ENCODE measurements at places on chromosomes 7 and 10. TPM values are rescaled to one million over a fixed set of nuclear protein-coding genes. Genes with fewer than 3 reads are reported as not detected.

Gene UCN3
- not detected for polyA plus RNA-seq

Gene CYP3A7
- not detected for polyA plus RNA-seq

Gene TRPV5
- not detected for polyA plus RNA-seq

Gene STAMBPL1
- polyA plus RNA-seq, result 26.8 TPM

Gene ZNF12
- 8.2 TPM for polyA plus RNA-seq

Gene EGFR
- polyA plus RNA-seq, result 36.9 TPM

Gene SNX8
- polyA plus RNA-seq, result 65.0 TPM

Gene VWDE
- polyA plus RNA-seq, result 0.05 TPM

Gene DDX56
- polyA plus RNA-seq, result 58.2 TPM

Gene SYNPO2L
- polyA plus RNA-seq, result 0.62 TPM

DNA sequence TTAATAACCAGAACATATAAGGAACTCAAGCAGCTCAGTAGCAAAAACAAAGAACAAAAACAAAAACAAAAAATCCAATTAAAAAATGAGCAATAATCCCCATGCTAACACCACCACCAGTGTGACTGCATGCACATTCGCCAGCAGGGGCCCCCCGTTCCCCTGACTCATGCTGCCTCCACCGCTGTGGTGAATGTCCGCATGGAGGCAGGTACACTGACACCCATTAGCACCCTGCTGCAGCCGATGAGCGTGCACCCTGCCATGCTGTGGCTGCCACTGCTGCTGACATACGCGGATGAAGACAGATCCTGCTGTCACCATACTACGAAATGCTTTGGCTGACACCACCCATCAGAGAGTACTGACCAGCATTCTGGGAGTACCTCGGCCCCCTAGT is 321.6 kb upstream of the LRRTM3 start:
- no peak for DNase-seq

- peak; percentile 36 for DNase-seq
Measured at GRCh38 chr7:55191926-55192692, 173.0 kb upstream of the LANCL2 start.

GRCh38 chr7:136874393-136875032 is 6.1 kb downstream of the CHRM2 start:
- DNase-seq, result peak; percentile 73

DNA sequence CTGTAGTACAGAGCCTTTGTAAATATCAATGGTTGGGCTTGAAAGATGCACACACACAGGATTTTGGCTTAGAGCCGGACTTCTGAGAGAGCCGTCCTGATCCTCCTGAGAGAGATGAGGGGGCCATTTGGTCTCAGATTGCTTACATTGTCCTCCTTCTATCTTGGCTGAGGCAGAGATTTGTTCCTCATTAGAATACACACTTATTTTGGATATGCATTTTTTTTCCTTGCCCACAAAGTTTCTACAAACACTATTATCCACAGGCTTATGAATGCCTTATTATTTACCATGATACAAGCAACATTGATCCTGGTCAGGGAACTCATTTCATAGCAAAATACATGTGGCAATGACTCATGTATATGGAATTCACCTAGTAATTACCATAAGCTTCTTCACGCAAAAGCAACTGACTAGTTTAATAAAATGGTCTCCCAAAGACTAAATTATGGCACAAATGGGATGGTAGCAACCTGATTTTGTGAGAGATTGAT is 175.3 kb downstream of the MDFIC start:
- DNase-seq, result peak; percentile 86

DNA sequence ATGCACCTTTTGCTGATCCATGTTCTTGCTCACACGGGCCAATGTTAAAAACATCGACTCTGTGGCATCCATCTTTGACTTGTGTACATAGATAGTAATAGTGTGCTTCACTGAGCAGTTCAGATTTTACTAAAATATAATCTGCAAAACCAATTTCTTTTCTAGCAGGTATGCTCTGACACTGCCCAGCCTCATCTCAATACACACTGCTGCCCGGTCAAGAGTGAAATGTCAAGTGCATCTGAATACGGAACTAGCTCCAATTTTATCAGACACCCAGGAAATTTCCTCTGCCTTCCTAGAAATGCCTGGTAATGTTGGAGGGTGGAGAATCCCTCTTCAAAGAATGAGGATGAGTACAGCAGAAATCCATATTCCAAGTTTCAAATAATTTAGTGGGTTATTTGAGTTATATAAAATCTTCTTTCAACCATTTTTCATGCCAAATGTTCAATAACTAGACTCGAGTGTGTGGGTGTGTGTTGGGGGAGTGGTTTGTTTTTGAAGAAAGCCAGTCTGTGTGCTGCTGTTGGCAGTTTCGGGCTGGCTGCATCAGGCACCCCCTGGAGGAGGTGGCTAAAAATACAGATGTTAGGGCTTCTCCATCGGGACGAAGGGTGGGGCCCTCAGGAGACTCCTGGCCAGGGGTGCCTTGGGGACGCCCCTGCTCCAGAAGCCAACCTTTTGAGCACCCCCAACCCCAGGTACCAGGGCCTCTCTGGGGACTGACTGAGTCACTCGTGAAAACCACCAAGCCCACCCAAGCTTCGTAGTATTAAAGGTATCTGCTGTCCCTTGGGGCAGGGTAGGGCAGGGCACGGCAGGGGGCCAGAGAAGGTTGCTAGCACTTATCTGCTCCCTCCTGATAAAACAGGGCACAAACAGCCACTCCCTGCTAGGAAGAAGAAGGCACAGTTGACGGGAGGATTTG is 15.4 kb downstream of the CTBP2 start:
- peak; percentile 57 for DNase-seq

DNA sequence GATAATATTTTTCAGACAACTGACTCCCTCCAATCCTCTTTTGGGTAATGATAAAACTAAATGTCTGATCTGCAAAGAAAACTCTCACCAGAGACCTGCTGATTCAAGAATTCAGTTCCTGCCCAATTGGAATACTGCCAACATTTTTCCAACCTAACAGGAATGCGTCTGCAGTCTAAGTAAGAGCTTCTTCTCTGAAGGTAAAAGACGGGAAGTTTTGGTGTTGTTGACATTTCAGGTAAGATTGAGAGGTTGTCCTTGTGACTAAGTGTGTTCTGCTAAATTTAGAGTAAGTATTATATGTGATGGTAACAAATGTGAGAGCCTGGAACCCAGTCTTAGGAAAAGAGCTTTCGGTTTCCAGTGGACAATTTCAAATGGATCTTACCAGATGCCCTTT is 17.6 kb downstream of the IFIT5 start:
- peak; percentile 66 for DNase-seq

GRCh38 chr7:135726276-135726788 is 1.7 kb downstream of the SLC13A4 start:
- DNase-seq, result no peak

DNA sequence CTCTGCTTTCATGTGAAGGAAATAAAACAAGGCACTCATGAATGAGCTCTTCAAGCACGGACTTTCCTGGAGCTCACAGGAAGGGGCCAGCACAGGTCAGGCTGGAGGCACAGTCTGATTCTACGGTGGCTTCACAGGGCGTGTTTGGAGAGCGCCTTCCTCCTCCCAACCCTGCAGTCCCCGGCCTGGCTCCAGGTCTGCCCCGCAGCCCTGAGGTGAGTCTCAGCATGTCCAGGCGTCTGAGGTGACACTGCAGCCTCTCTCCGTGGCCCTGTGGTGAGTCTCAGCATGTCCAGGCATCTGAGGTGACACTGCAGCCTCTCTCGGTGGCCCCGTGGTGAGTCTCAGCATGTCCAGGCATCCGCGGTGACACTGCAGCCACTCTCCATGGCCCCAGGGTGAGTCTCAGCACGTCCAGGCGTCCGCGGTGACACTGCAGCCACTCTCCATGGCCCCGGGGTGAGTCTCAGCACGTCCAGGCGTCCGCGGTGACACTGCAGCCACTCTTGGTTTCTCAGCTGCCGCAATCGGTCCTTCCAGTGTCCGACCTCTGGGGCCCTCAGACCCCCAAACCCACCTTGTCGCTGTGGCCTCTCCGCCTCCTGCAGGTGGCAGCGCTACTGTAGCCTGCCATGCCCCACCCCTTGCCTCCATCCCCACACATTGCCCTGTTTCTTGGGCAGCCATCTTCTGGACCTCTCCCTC is 381.7 kb downstream of the DNAJB6 start:
- DNase-seq, result no peak

- DNase-seq, result no peak
Measured at GRCh38 chr7:2192831-2193534, 39.8 kb downstream of the MAD1L1 start.

- DNase-seq, result peak; percentile 51
Measured at GRCh38 chr7:149147752-149148653, 750 bp downstream of the ZNF398 start.

DNA sequence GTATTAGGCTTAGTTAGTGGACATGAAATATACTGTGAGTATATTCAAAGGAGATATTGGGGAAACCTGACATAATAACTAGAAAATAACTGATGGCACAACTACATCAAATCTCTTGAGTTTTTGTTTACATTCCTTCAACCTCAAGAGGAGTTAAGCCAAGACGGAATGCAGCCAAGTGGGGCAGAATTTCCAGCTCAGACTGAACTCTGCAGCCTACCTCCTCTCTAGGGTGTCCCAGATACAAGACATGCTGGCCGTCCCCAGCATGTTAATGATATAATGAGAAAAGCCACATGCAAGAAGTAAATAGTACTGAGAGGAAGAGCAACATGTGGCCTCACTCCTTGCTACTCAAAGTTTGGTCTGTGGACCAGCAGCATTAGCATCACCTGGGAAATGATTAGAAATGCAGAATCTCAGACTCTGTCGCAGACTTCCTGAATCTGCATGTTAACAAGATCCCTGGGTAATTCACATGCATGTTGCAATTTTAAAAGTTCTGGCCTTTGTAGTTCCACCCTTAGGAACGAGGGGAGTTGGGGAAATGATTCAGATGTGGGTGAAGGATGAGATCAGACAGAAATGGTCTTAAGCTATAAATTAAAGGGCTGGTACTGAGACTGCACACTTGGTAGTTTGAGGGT is 118.4 kb upstream of the CACUL1 start:
- peak; percentile 7 for DNase-seq

DNA sequence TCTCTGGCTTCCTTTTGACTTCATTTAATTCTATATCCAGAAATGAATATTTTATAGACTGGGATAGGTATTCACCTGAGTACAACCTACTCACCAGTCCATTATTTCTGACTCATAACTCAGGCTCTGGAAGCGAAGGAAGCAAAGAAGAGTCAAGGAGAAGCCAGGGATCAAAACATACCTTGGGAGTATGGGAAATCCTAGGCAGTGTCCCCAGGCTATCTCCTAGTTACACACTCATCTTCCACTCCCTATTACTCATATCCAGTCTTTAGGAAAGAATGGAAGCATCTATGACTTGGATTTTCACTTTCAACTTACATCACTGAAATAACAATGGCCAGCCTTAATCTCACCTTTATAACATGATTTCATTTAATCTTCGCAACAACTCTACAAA is 40.9 kb upstream of the ELAPOR2 start:
- DNase-seq, result no peak

DNA sequence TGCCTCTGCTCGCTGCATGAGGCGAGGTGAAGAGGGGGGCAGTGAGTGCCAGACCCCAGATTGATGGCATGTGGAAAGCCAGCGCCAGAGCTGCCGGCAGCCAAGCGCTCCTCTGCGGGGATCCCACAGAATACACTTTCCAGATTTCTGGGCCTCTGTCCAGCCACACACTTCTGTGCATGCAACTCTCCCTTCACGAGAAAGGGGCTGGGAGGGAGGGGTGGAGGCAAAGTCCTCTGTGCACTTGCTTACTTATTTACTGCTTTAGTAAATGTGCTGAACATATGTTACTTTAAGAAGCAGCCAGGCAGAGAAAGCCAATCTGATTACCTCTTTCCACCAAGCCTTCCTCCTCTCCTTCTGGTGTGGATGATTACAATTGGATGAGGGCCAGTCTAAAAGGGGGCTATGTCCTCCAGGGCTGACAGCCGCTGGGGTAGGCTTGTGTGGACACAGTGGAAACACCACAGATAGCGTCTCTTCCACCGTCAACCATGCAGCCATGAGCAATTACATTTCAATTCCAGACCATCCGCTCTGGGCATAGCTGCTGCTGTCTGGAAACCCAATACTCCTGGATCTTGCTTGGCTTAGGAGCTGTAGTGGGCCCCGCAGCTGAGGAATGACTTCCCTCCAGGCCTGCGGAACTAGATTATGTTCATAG is 322.8 kb upstream of the ANKRD30A start:
- peak; percentile 19 for DNase-seq

DNA sequence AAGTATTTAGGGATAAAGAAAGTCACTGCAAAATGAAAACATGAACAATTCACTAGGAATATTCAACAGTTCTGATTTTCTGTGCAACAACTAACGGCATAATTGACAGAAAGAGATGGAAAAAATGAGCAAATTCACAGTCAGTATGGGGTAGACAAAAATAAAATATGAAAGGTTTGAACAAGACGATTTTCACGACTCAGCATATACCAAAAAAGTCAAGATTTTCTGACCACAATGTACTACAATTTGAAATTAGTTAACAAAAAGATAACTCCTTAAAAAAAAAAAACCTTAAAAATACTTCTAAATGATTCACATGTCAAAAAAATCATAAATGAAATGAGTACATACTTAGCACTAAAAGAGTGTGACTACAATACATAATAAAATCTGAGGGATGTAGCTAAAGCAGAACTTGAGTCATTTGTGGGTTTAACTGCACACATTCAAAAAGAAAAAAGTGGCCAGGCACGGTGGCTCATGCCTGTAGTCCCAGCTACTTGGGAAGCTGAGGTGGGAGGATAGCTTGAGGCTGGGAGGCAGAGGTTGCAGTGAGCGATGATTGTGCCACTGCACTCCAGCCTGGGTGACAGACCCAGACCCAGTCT is 22.6 kb upstream of the MTURN start:
- no peak for DNase-seq

GRCh38 chr10:35316218-35316967 is 19.9 kb upstream of the CCNY start:
- DNase-seq, result no peak

DNA sequence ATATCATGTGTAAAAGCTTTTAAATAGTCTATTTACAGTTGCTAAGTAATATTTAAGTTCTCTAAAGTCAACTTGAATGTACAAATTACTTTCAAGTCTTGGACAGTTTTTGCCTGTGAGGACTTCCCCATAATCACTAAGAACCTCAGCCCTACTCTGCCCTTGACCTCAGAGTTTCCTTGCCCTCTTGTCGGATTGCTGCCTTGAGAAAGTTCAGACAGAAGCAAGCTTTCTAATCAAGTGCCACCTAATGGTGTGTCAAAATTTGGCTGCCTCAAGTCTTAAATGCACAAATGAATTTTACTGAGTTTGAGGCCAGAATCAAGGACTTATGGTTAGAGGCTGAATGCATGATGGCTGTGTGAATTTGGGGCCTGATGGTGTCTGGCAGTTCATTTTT is 88.3 kb upstream of the KAT6B start:
- DNase-seq, result peak; percentile 3

DNA sequence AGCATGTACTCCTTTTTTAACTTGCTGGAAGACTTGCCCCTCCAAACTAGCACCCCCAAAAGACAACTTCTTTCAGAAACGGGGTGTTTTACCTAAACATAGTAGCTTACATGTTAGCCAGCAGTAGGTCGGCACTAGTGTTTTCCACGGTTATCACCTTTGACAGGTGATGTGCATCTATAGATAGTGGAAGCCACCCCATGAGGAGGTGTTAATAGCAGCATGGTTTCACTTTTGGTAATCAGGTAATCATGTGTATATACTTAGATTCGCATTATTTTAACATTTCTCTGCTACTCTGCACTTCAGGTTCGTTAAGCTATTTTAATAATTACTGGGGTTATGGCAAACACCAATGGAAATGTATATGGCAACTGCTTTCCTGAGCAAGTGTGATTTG is 17.6 kb downstream of the SRI start:
- DNase-seq, result no peak

All from IMR-90 (cell line).